AG04450 (cell line): ENCODE measurements at places on chromosomes 5 and 9.
A peak's percentile ranks its signal among the peaks of the same experiment; 100 is the strongest.

DNA sequence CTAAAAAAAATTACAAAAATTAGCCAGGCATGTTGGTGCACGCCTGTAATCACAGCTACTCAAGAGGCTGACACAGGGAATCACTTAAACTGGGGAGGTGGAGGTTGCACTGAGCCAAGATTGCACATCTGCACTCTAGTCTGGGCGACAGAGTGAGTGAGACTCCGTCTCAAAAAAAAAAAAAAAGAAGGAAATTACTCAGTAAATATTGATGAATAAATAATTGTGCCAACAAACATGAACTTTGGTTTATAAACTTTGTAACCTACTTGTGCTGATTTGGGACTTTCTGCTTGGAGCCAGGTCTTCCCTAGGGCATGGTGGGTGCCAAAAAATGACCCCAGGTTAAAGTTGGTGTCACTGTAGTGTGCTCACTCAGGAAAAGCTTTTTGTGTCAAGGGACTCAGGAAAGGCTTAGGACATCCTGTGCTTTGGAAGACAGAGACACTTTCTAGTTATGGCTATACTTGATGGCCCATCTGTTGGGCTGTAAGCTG, 19.0 kb downstream of the ABLIM3 start:
- no peak for DNase-seq

GRCh38 chr5:74490814-74491213, 149.7 kb downstream of the ENC1 start:
- no peak for DNase-seq

- DNase-seq, result no peak
Observed at GRCh38 chr5:56330806-56331205, 97.7 kb upstream of the ANKRD55 start.

DNA sequence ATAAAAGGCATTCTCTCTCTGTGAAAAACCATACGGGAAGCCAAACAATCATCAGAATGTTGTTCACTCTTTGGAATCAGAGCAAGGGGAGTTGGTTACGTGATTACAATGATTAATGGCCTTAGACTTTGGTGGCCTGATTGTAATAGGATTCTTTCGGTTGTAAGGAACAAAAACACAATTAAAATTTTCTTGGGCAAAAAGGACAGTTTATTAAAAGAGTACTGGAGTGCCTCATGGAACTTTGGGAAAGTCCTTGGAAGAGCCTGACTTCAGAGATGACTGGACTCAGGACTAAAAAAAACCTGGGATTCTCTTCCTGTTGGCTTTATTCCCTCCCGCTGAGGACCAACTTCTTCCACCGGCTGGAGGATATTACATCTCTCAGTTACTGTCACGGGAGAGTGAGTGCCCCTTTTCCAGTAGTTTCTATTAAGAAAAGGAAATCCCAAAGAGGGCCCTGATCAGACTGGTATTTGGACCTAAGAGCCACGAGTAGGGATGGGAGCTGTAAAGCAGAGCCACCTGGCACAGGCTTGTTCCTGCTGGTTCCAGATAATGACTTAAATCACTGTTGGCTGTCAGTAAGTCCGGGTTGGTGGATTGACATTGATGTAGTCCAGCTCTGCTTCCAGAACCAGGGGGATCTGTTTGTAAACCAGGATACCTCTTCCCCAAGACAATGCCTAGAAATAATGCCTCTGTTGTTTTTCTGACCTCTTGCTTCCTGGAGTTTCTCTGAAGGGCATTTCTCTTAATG, 53.9 kb downstream of the CFAP95 start:
- DNase-seq, result no peak

DNA sequence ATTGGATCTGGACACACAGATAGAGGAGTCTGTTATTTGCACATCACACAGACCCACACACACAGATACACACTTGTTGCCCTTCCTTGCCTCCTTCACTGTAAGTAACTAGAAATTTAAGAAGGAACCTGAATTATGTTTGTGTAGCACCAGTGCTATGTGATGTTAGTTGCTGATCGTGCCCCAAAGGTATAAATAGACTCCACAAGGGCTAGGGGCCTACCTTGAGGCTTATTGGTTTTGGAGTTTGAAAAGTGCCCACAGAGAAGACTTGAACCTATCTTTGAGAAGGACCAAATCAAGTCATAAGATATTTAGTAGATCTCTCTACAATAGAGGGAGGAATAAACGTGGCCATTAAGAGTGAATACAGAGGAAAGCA, 8.8 kb upstream of the TGFBI start:
- DNase-seq, result no peak

DNA sequence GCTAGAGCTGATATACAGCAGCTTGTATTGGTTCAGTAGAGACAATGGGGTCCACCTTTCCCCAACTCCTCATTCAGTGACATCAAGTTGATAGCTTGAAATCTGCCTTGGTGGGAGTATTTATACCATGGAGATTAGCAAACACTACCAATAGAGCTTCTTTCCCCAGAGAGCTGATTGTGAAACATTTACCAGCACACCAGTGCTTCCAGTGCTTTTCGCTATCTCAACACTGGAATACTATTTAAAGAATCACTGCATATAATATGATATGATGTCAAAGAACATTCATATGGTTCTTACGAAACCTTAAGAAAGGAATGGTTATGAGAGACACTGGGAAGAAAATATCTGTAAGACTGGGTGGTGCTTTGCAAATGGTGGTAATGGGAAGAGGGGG, 21.8 kb upstream of the RNF145 start:
- DNase-seq, result no peak

- DNase-seq, result no peak
Observed at GRCh38 chr9:33453286-33453860, 6.0 kb upstream of the AQP3 start.

GRCh38 chr9:109117856-109118807, 1.6 kb downstream of the TMEM245 start:
- DNase-seq, result no peak

DNA sequence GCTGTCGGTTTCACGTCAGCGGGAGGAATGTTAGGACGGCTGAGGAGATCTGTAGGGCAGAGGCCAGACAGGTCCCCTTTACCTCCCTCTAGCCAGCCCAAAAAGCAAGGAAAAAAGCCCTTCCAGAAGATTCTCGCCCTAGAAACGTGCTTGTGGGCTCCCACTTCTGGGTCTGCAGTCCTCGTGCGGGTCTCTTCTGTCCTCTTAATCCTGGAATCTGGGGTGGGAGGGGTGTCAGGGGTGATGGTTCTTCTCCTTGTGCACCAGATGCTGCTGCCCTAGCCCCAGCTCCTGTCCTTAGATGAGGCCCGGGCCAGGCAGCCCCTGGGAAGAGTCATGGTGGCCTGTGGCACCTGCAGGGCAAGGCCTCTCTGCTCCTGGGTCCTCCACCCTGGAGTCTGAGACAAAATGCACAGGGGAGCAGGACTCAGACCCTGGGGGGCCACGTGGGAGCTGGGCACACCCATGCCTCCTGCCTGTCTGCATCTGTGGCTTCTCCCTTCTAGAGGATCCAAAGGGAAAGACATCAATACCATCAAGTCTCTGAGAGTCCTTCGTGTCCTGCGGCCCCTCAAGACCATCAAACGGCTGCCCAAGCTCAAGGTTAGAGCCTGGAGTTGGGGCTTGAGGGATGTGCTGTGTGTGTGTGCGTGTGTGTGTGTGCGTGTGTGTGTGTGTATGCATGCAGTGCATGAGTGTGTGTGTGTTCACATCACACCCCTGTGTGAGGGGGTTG, 174.2 kb downstream of the CACNA1B start:
- DNase-seq, result no peak

DNA sequence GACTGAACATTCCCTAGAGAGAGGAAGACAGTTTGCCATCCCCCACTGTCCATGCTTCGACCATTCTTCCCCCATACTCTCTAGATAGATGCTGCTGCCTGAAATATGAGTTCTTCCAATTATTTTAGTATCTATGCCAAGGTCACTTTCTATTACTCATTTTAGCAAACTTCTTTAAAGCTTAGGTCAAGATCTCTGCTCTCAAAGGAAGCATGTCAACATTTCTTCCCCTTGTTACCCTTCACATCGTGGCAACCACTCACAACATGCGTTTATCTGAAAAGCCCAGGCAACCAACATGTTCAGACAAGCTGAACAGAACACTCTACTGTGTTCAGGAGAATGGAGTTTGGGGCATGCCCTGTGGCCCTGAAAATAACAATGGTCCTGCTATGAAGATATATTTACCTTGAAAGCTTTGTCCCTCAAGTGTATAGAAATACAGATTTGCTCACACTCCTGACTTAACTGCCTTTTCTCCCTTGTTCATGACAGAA, 138.4 kb upstream of the KIF2A start:
- no peak for DNase-seq

GRCh38 chr9:88458716-88459465, 70.6 kb downstream of the SPIN1 start:
- DNase-seq, result no peak

DNA sequence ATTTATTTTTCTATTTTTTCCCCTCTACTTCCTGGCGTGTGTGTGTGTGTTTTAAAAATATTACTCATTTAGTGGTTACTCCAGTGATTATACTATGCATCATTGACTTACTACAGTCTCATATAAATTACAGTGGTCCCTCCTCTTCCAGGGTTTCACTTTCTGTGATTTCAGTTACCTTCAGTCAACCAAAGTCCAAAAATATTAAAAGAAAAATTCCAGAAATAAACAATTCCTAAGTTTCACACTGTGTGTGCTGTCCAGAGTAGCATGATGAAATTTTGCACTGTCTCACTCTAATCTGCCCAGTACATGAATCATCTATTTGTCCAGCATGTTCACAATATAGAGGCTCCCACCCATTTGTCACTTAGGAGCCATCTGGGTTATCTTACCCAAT, 47.4 kb upstream of the CCDC112 start:
- DNase-seq, result peak; percentile 29

GRCh38 chr5:149366169-149366729, 8.4 kb downstream of the PCYOX1L start:
- no peak for DNase-seq

GRCh38 chr5:150422075-150422474, 9.4 kb upstream of the CD74 start:
- DNase-seq, result no peak

GRCh38 chr9:88990729-88991065, 571 bp upstream of the S1PR3 start:
- no peak for DNase-seq

DNA sequence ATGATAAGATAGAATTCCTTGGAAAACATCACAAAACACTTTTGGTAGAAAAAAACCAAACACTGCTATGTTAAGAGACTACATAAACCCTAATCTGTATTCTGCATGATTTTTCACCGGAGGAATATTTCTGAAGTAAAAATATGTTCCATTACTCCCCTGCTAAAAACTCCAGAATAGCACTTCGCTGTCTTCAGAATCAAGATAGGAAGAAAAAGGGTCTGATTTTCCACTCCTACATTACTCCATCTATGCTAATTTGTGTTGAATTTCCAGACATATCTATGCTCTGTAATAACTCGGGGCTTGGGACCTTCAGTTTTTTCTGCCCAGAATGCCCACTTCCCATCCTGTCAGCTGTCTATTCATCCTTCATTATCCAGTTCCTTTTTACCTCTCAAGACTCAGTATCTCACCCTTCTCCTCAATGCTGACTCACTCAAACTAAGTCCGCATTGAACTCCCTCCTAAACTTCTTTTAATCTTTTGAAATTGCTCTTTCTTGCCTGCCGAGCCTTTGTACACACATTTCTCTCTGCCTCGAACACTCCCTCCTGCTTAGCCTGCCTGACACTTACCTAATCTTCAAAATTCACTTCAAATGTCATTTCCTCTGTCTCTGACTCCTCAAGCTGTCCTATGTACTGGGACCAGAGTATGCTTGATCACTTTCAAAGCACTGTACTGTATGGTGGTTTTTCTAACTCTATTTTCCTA, 171.0 kb downstream of the ARRDC3 start:
- DNase-seq, result no peak

DNA sequence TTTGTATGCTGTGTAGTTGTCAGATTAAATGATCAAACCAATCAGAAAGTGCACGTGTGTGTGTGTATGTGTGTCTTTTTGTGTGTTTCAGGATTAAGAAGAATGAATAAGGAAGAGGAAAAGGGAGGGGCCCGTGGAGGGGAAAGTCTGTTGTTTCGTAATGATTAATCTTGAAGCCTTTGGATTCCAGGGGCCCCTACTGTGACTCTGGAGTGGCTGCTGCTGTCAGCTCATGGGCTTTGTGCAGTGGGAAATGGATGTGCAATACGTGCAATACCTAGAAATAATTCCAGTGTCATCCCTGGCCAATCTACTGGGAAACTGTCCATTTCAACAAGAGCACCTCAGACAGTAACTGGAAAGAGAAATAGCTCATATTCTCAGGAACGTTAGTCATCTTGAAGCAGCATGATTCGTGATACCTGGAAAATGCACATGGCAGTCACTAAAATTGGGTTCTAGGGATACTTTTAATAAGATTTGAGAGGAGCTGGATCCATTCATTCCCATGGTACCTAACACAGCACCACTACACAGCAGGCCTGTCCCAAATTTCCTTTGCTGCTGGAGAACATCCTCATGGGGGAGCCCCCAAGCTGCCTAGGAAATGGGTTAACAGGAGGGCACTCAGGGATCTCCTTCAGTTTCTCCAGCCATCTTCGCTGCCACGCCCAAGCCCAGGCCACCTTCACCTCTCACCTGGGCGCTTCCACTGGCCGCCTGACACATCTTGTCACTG, 186.3 kb downstream of the NR3C1 start:
- no peak for DNase-seq

GRCh38 chr5:10685115-10685521, 75.9 kb downstream of the DAP start:
- DNase-seq, result no peak

GRCh38 chr5:172373680-172374079, 80.6 kb downstream of the SH3PXD2B start:
- no peak for DNase-seq

GRCh38 chr9:16202914-16203728, 650.3 kb downstream of the CCDC171 start:
- DNase-seq, result peak; percentile 70

- DNase-seq, result peak; percentile 74
Observed at GRCh38 chr5:139660923-139661814, 13.0 kb downstream of the CXXC5 start.

- DNase-seq, result no peak
Observed at GRCh38 chr9:26061948-26062575, 383.8 kb upstream of the TUSC1 start.

GRCh38 chr5:111384220-111384619, 128.1 kb downstream of the STARD4 start:
- no peak for DNase-seq

DNA sequence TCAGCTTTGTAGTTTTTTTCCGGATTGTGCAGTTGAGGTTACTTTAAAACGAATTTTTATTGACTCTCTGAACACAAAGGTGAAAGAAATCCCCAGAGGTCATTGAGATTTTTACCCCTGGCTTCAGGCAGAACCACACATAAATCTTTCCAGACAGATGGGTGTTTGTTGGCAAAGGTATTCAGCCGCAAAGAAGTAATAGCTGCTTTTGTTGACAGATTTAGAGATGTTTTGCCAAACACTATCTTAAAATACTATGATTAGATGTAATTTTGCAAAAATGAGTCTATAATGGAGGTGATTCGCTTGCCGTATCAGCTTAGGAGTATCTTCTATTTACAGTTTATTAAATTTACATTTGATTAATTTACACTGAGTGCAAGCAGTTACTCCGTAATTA, 418.3 kb upstream of the CLINT1 start:
- DNase-seq, result no peak

GRCh38 chr9:76403352-76403751, 9.1 kb upstream of the RFK start:
- peak; percentile 56 for DNase-seq

- DNase-seq, result no peak
Observed at GRCh38 chr9:7315746-7316145, 483.8 kb downstream of the DMAC1 start.
